HuH-7 (cell line): ENCODE measurements at places on chromosomes 1 and 21.

DNA sequence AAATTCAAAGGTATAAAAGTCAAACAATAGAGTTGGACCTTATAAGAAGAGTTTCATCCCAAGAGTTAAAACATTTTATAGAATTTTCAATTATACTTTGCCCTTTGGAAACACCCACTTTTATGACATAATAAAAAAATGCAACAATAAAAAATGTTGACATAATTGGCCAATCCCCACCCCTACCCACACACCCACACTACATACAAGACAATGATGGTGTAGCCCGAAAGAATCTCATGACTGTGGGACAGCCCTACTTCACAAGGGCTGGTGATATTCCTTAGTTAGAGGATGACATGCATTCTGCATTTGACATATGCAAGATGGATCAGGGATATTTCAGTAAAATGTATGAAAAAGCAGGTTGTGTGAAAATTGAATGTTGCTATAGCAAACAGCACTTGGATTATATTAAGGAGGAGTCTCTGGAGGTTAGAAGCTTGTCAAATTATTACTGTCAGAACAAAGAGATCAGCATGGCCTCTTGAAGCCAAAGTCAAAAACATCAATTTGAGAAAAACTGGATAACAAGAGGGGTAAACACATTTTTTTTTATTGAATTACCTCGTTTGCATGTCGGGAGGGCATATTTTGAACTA, 133.0 kb upstream of the SAMSN1 start:
- DNase-seq: no peak

GRCh38 chr21:31201548-31201947, 142.5 kb downstream of the TIAM1 start:
- no peak for DNase-seq

DNA sequence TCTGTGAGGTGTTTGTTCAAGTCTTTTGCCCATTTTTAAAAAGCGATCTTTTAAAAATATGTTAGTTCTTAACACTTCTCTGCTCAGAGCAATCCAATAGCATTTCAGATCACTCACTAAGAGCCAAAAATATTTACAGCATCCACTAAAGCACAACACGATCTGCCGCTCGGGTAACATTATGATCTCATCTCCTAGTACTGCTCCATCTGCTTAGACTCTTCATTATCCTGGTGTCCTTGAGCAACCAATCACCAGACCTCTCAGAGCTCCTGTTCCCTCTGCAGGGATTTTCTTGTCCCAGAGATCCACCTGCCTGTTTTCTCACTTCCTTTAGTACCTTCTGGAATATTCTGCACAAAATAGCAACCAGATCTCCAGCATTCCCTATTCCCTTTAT, 235.3 kb upstream of the ESRRG start:
- DNase-seq: no peak

- DNase-seq: no peak
These were observed 124.6 kb downstream of the ZC3H11B start for GRCh38 chr1:219488275-219488674.
